ENCODE measurements at places on chromosomes 7 and 10.
A peak's percentile ranks its signal among the peaks of the same experiment; 100 is the strongest.

- H3K4me1 ChIP-seq, result no peaks in the 10 kb centered on the region
- H3K4me3 ChIP-seq, result no peak overlapping the region
- H3K27me3 ChIP-seq, result no peaks in the 10 kb centered on the region
- no peaks in the 10 kb centered on the region for H3K36me3 ChIP-seq
These were observed 325.4 kb downstream of the GLRX3 start for GRCh38 chr10:130461631-130462030.

GRCh38 chr10:36725581-36726520 is 399.5 kb upstream of the ANKRD30A start:
- H3K4me1 ChIP-seq, result no peaks in the 10 kb centered on the region
- no peak overlapping the region for H3K4me3 ChIP-seq
- H3K36me3 ChIP-seq, result no peaks in the 10 kb centered on the region

GRCh38 chr7:157403646-157404401 is 67.0 kb downstream of the DNAJB6 start:
- no peak overlapping the region for H3K27ac ChIP-seq
- H3K4me3 ChIP-seq, result no peak overlapping the region
- H3K4me1 ChIP-seq, result peaks cover 28% of the 10 kb centered on the region
- DNase-seq, result no peak
- H3K27me3 ChIP-seq, result no peaks in the 10 kb centered on the region

- H3K36me3 ChIP-seq, result no peaks in the 10 kb centered on the region
- no peaks in the 10 kb centered on the region for H3K4me1 ChIP-seq
- no peaks in the 10 kb centered on the region for H3K27me3 ChIP-seq
- no peak for DNase-seq
- H3K27ac ChIP-seq, result no peak overlapping the region
These were observed 731.5 kb upstream of the C7orf33 start for GRCh38 chr7:147859033-147859432.

- no peak overlapping the region for H3K4me3 ChIP-seq
- no peak overlapping the region for H3K27ac ChIP-seq
- no peaks in the 10 kb centered on the region for H3K36me3 ChIP-seq
- peaks cover 7% of the 10 kb centered on the region for H3K4me1 ChIP-seq
- no peak for DNase-seq
- H3K27me3 ChIP-seq, result no peaks in the 10 kb centered on the region
These were observed 17.1 kb downstream of the CDNF start for GRCh38 chr10:14820775-14821154.

DNA sequence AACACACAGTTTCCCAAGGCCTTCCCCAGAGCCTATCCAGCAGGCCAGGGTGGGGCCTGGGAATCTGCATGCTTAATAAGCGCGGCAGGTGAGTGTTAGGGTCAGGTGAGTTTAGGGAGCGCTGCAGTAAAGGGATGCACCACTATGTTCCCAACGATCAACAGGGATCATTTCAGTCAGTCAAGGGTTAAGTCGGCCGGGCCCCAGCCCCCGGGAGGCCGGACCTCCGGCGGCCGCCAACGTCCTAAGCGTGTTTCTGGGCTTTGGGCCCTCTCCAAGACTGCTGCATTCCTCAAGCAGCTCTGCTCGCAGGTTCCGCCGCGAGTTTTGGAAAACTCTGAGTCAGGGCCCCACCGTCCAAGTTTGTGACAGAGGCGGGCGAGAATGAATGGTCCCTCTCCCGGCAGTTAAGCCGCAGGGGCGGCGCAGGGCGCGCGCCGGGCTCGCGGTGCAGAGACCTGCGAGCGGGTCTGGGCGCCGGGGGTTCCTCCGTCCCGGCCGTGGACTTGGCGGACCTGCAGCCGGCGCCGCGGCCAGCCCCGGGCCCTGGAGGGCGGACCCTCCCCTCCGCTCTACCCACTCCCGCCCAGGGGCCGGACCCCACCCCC is 81.6 kb downstream of the ARHGAP22 start:
- H3K36me3 ChIP-seq, result no peaks in the 10 kb centered on the region
- DNase-seq, result no peak
- peaks cover 2% of the 10 kb centered on the region for H3K4me1 ChIP-seq
- H3K27ac ChIP-seq, result no peak overlapping the region
- H3K4me3 ChIP-seq, result no peak overlapping the region
- peaks cover 51% of the 10 kb centered on the region for H3K27me3 ChIP-seq

DNA sequence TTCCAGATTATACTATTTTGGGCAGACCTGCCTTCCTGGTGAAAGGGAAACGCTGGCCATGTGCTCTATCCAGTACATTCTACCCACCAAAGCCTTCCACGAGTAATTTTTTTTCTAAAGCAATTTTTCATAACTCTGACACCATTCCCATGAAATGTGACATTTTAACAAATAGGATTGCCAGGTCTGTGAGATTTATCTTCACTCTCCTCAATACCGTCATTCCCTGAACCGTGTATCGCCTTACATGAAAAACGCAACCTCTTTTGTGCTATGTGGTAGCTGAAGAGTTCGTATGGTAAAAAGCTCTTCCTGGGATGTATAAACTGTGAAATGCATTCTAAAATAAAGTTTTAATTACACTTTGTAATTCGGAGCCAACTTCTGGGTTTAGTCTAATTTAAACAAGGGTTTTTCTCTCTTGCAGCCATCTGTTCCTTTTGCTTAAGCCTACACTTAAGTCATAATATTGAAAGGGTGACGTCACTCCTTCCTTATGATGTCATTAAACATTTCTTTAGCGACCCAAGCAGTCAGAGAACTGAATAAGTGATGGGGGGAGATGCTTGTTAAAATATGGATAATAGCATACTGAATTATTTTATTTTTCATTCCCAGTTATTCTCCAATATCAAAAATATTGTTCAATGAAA is 27.7 kb downstream of the C1QL3 start:
- no peaks in the 10 kb centered on the region for H3K4me1 ChIP-seq
- peaks cover 23% of the 10 kb centered on the region for H3K36me3 ChIP-seq
- no peak for DNase-seq
- H3K27me3 ChIP-seq, result no peaks in the 10 kb centered on the region

GRCh38 chr7:147078312-147078711 is 961.7 kb downstream of the CNTNAP2 start:
- DNase-seq, result no peak
- no peak overlapping the region for H3K4me3 ChIP-seq
- no peaks in the 10 kb centered on the region for H3K4me1 ChIP-seq
- H3K36me3 ChIP-seq, result no peaks in the 10 kb centered on the region

GRCh38 chr7:31775556-31775955 is 88.5 kb downstream of the PPP1R17 start:
- H3K27ac ChIP-seq, result no peak overlapping the region
- no peak for DNase-seq
- no peak overlapping the region for H3K4me3 ChIP-seq
- peaks cover 2% of the 10 kb centered on the region for H3K27me3 ChIP-seq
- no peaks in the 10 kb centered on the region for H3K36me3 ChIP-seq
- no peaks in the 10 kb centered on the region for H3K4me1 ChIP-seq

GRCh38 chr10:50917486-50917885 is 32.1 kb upstream of the A1CF start:
- H3K4me1 ChIP-seq, result no peaks in the 10 kb centered on the region
- no peaks in the 10 kb centered on the region for H3K27me3 ChIP-seq
- no peak overlapping the region for H3K4me3 ChIP-seq
- no peak for DNase-seq
- H3K27ac ChIP-seq, result no peak overlapping the region
- H3K36me3 ChIP-seq, result no peaks in the 10 kb centered on the region

GRCh38 chr7:44046321-44047061 is 2.0 kb downstream of the DBNL start:
- DNase-seq, result no peak
- H3K27ac ChIP-seq, result peak overlapping the region; percentile 89
- peak overlapping the region; percentile 90 for H3K4me3 ChIP-seq
- peaks cover 69% of the 10 kb centered on the region for H3K4me1 ChIP-seq
